ENCODE measurements at places on chromosomes 11 and 22. TPM values are rescaled to one million over a fixed set of nuclear protein-coding genes. Genes with fewer than 3 reads are reported as not detected.

LRP4 gene
- polyA plus RNA-seq = 7.1 TPM

GGTLC3 gene
- polyA plus RNA-seq = not detected

CARD16 gene
- 25.4 TPM for polyA plus RNA-seq

EED gene
- 13.9 TPM for polyA plus RNA-seq

ACR gene
- polyA plus RNA-seq = 1.5 TPM

MMP12 gene
- not detected for polyA plus RNA-seq

SCN3B gene
- polyA plus RNA-seq = 2.3 TPM

PHOX2A gene
- polyA plus RNA-seq = 7.1 TPM

RFPL2 gene
- 0.24 TPM for polyA plus RNA-seq

TRPC6 gene
- polyA plus RNA-seq = 0.61 TPM

USP2 gene
- polyA plus RNA-seq = 4.6 TPM

TMPRSS5 gene
- polyA plus RNA-seq = 1.5 TPM

MPEG1 gene
- 4.5 TPM for polyA plus RNA-seq

C22orf42 gene
- polyA plus RNA-seq = 0.17 TPM

TMPRSS6 gene
- 0.07 TPM for polyA plus RNA-seq

TNKS1BP1 gene
- 338 TPM for polyA plus RNA-seq

ROBO4 gene
- 31.0 TPM for polyA plus RNA-seq

ZDHHC5 gene
- 28.2 TPM for polyA plus RNA-seq

ANO5 gene
- 9.1 TPM for polyA plus RNA-seq

C22orf23 gene
- polyA plus RNA-seq = 0.68 TPM

OR9G4 gene
- not detected for polyA plus RNA-seq

PLAAT5 gene
- 8.1 TPM for polyA plus RNA-seq

SCGB1D2 gene
- polyA plus RNA-seq = 13.3 TPM

OR52E8 gene
- polyA plus RNA-seq = not detected

GSTT4 gene
- not detected for polyA plus RNA-seq

SFI1 gene
- polyA plus RNA-seq = 13.4 TPM

DPP3 gene
- 27.2 TPM for polyA plus RNA-seq

STK33 gene
- 36.0 TPM for polyA plus RNA-seq

FLRT1 gene
- polyA plus RNA-seq = 5.0 TPM

NCAM1 gene
- polyA plus RNA-seq = 38.7 TPM

SNX32 gene
- 0.11 TPM for polyA plus RNA-seq

SLC35C1 gene
- 7.8 TPM for polyA plus RNA-seq

SPDYC gene
- not detected for polyA plus RNA-seq

CECR2 gene
- polyA plus RNA-seq = 1.5 TPM
